ENCODE measurements at places on chromosomes 6 and 20.

DNA sequence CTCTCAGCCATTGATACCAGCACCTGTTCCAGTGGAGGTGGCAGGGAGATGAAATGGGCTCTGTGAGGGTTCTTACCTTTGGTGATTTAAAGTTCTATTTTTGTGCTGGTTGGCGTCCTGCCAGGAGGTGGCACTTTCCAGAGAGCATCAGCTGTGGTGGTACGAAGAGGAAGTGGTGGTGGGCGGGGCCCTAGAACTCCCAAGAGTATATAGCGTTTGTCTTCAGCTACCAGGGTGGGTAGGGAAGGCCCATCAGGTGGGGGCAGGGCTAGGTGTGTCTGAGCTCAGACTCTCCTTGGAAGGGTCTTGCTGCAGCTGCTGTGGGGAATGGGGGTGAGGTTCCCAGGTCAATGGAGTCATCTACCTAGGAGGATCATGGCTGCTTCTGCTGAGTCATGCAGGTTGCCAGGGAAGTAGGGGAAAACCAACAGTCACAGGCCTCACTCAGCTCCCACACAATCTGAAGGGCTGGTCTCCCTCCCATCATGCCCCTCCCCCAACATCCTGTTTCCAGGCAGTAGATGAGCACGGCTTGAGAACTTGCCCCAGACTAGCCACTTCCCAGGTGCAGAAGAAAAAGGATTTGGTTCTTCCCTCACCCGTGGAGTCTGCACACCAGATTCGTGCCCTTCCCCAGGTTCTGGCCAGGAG, 46.6 kb downstream of the MOXD1 start:
- no peak for DNase-seq
- H3K36me3 ChIP-seq, result no peaks in the 10 kb centered on the region
- no peak overlapping the region for H3K27ac ChIP-seq
- H3K4me3 ChIP-seq, result no peak overlapping the region
- no peaks in the 10 kb centered on the region for H3K4me1 ChIP-seq
- no peaks in the 10 kb centered on the region for H3K27me3 ChIP-seq

GRCh38 chr6:47009583-47009982, 32.5 kb downstream of the ADGRF1 start:
- H3K27me3 ChIP-seq, result no peaks in the 10 kb centered on the region
- H3K36me3 ChIP-seq, result no peaks in the 10 kb centered on the region
- no peak for DNase-seq
- H3K4me1 ChIP-seq, result no peaks in the 10 kb centered on the region

DNA sequence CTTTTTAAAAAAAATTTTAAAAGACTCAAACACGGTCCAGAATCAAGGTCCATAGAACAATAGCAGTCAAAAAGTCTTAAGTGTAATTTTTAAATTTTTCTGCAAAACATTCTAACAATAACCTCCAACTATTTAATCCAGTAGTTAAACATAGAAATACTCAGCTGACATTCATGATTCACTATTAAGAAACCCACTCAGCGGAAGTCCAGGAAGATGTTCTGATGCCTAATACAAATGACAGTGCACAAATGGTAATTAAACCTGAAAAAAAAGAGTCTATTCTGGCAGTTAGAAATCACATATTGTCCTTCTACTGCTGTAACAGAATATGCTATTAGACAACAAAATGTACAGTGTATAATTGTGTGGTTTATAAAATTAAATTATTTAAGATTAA, 128.2 kb upstream of the BMP5 start:
- H3K4me3 ChIP-seq, result no peak overlapping the region
- no peaks in the 10 kb centered on the region for H3K36me3 ChIP-seq
- no peak for DNase-seq
- H3K4me1 ChIP-seq, result no peaks in the 10 kb centered on the region
- H3K27me3 ChIP-seq, result no peaks in the 10 kb centered on the region

DNA sequence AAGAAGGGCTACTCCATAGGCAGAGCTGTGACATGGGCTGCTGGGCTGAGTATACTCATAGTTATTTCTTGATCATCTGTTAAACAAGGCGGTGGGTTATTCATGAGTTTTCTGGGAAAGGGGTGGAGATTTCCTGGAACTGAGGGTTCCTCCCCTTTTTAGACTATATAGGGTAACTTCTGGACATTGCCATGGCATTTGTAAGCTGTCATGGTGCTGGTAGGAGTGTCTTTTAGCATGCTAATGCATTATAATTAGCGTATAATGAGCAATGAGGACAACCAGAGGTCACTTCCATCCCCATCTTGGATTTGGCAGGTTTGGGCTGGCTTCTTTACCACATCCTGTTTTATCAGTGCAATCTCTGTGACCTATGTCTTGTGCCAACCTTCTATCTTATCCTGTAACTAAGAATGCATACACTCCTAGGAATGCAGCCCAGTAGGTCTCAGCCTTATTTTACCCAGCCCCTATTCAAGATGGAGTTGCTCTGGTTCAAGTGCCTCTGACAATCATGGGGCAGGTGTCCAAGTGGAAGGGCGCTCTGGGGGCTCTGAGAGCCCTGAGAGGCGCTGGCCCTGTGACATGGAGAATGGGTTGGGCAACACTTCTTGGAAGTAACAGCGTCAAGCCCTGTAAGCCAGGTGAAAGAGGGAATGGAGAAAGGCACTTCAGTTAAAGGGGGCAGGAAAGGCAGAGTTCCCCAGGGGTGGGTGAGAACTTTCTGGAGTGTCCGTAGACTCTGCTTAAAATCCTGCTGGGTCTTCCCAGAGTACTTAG, 354.2 kb upstream of the SULF2 start:
- no peaks in the 10 kb centered on the region for H3K4me1 ChIP-seq
- H3K36me3 ChIP-seq, result no peaks in the 10 kb centered on the region
- no peak for DNase-seq
- H3K27me3 ChIP-seq, result no peaks in the 10 kb centered on the region
- H3K4me3 ChIP-seq, result no peak overlapping the region
- no peak overlapping the region for H3K27ac ChIP-seq

DNA sequence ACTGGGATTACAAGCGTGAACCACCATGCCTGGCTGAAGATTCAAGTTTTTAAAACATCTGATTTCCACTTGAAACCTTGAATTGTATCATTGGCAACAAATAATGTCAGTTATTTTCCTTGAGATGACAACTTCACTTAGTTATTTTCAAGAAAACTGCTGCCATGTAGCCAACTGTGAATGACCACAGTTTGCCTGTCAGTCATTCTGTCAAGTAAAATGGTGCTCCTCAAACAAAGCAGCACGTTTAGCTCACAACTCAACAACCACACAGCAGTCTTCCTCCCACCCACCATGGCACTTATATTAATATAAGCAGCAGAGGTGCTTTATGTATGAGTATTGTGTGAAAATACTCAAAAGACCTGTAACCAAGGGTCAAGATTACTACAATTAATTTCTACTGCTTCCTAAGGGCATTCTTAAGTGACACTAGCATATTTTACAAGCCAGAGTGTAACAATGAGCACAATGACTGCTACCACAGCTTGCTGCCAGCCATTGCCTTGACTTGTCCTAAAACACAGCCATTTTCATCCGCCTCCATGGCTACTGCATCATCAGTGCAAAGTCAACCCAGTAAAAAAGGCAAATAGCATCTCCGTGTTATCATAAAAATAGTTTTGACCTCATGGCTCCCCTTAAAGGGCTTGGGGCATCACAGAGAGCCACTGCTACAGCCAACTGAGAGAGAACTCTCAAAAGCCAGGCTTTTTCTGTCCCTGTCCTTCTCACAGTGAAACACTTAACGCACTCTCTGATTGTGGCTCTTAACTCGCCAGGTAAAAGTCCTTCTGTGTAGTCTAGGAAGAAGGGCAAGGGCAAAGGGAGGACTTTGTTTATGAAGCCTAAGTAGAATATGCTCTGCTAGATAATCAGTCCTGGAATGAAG, 96.4 kb upstream of the TAB2 start:
- no peak overlapping the region for H3K4me3 ChIP-seq
- H3K4me1 ChIP-seq, result no peaks in the 10 kb centered on the region
- H3K27ac ChIP-seq, result no peak overlapping the region
- no peaks in the 10 kb centered on the region for H3K27me3 ChIP-seq
- no peaks in the 10 kb centered on the region for H3K36me3 ChIP-seq
- DNase-seq, result no peak

GRCh38 chr6:114897536-114897935, 554.7 kb upstream of the HS3ST5 start:
- H3K27me3 ChIP-seq, result no peaks in the 10 kb centered on the region
- H3K4me1 ChIP-seq, result no peaks in the 10 kb centered on the region
- H3K36me3 ChIP-seq, result no peaks in the 10 kb centered on the region
- no peak overlapping the region for H3K4me3 ChIP-seq

GRCh38 chr6:147281895-147282565, 77.8 kb downstream of the STXBP5 start:
- no peak overlapping the region for H3K27ac ChIP-seq
- no peak for DNase-seq

DNA sequence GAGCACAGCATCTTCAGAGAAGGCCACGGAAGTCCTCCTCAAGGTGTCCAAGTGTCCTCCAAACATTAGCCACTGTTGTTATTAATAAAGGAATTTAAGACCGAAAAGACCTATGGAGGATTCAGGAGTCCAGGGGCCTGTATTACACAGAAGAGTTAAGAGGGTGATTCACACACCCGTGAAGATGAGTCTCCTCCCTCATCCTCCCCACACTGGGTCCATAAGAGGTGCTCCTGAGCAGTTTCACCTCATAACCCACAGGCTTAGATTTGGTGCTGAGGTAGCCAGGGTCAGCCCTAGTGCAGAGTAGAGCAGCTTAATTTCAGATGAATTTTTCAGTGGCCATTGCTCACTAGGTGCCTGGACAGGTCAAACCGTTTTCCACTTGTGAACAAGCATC, 65.3 kb downstream of the PRR18 start:
- no peaks in the 10 kb centered on the region for H3K36me3 ChIP-seq
- no peaks in the 10 kb centered on the region for H3K4me1 ChIP-seq
- H3K27ac ChIP-seq, result no peak overlapping the region
- H3K4me3 ChIP-seq, result no peak overlapping the region

DNA sequence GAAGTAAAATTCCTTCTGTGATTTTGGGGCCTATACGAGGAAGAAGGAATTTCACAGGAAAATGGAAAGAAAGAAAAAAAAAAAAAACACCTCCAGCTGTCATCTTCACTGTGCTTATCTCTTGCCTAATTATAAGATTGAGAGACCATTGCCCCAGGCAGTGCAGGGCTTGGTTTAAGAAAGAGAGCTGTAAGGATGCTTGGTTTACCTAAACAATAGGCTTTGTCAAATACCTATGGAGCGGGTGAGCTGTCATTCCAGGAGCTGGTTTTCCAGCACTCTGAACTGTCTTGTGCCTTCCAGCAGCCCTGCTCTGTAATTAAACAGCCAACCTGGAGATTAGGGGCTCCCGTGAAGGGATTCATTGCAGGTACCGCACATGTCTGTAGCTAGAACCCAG, 137.8 kb downstream of the EDN3 start:
- H3K4me3 ChIP-seq, result no peak overlapping the region
- no peaks in the 10 kb centered on the region for H3K36me3 ChIP-seq
- no peak for DNase-seq
- H3K27me3 ChIP-seq, result no peaks in the 10 kb centered on the region
- H3K4me1 ChIP-seq, result no peaks in the 10 kb centered on the region
- H3K27ac ChIP-seq, result no peak overlapping the region

GRCh38 chr20:20799716-20800312, 87.4 kb upstream of the RALGAPA2 start:
- no peaks in the 10 kb centered on the region for H3K4me1 ChIP-seq
- H3K36me3 ChIP-seq, result no peaks in the 10 kb centered on the region
- H3K4me3 ChIP-seq, result no peak overlapping the region
- no peak for DNase-seq

- H3K27ac ChIP-seq, result no peak overlapping the region
- no peak overlapping the region for H3K4me3 ChIP-seq
- H3K4me1 ChIP-seq, result no peaks in the 10 kb centered on the region
- no peak for DNase-seq
Measured at GRCh38 chr6:129621252-129621651, 88.7 kb downstream of the ARHGAP18 start.

DNA sequence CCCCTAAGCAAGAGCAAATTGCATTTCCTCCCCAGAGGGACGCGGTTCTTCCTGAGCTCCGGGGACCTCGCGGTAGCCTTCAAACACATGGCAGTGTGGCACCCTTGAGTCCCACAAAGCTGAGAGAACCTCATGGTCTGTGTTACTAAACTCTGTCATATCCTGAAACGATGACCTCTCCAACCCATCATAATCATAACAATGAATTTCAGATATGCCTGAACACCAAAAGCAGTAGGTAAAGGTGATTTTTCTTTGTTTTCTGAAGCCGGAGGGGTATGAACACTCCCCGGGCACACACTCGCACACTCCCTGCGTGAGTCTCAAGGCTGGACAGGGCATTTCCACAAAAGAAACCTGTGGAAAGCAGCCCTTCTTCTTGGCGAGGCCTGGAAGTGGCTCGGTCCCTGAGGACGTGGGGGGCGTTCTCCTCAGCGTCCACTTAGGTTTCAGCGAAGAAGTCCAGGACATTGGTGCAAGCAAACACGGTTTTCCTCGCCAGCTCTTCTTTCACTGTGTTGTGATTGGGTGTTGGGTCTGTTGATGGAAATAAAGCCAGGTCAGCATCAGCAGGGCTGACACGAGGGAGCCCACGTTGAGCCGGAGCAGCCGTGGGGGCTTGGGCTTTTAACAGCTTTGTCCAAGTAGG, 183.4 kb downstream of the ERMARD start:
- H3K27ac ChIP-seq, result peak overlapping the region; percentile 68
- H3K36me3 ChIP-seq, result no peaks in the 10 kb centered on the region
- H3K27me3 ChIP-seq, result peaks cover under 1% of the 10 kb centered on the region
- H3K4me3 ChIP-seq, result no peak overlapping the region

DNA sequence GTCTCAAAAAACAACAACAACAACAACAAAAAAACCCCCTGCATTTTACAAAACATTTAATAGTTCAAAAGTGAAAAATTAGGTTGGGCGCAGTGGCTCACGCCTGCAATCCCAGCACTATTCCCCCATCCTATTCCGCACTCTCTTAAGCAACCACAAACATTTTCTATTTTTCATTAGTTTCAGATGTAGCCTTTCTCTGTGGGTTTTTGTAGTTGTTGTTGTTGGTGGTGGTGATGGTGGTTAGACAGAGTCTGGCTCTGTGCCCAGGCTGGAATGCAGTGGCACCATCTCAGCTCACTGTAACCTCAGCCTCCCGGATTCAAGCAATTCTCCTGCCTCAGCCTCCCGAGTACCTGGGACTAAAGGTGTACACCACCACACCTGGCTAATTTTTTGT, 6.4 kb upstream of the GMNN start:
- no peak overlapping the region for H3K27ac ChIP-seq
- H3K4me3 ChIP-seq, result no peak overlapping the region
- H3K27me3 ChIP-seq, result no peaks in the 10 kb centered on the region
- no peaks in the 10 kb centered on the region for H3K36me3 ChIP-seq
- no peaks in the 10 kb centered on the region for H3K4me1 ChIP-seq
- DNase-seq, result no peak

DNA sequence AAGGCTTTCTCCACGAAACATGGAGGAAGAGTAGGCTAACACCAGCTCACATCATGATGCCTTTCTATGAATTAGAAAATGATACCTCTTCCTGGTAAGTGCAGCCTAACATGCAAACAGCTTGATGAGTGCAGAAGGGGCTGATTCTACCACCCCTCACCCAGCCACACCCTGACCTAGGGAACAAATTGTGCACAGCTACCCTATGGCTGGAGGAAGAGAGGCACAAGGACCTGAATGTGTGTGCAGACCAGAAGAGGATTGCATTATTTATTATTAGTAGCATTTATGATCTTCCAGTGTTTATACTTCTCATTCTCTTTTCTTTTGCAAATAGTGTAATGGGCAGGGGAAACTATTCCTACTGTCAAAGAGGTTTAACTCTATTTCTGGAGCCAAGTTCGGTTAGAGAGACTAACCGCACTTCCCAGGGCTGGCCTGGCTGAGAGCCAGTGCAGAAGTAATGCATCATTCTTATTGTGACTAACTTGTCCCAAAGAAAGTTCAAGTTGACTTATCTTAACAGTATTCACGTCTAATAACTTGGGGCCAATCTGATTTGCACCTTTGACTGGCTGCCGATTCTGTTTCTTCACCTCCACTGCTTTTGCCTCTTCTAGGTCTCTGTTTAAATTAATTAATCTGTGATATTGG, 237.5 kb downstream of the CD83 start:
- no peak overlapping the region for H3K4me3 ChIP-seq
- H3K27ac ChIP-seq, result no peak overlapping the region
- DNase-seq, result no peak
- no peaks in the 10 kb centered on the region for H3K27me3 ChIP-seq

All from upper lobe of right lung (tissue), 1 donor.